Spleen (tissue), 13 donors: ENCODE measurements at places on chromosomes 11 and 22.
A peak's percentile ranks its signal among the peaks of the same experiment; 100 is the strongest.

- DNase-seq, result no peak
Measured at GRCh38 chr11:68189082-68189481, 24.0 kb downstream of the KMT5B start.

DNA sequence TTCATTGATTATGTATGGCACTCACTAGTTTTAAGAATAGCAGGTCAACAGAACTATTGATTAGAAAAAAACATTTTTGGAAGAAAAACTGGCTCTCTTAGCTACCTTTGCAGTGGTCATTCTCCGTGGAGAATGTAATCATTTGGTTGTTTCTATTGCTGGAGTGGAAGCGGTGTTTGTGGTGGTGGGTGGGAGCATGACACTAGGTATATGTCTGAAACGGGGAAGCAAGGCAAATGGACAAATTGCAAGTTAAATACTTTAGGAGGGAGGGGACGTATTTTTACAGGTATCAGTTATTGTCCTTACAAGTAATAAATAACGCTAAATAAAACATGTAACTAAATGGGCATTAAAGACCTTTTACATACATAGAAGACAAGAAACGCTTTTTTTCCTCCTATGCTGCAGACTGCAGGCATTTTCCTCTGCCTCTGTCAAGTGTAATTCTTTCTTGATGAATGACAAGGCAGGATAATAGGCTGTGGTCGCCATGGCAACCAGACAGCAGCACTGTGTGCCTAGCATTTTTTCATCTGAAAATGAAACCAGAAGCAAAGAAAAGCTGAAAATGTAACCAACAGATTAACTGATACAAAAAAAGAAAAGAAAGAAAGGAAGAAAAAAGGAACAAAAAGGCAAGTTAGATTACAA lies 46.2 kb downstream of the BLID start:
- DNase-seq, result no peak

GRCh38 chr11:2098691-2099515 lies 40.3 kb downstream of the IGF2 start:
- DNase-seq, result peak; percentile 54

DNA sequence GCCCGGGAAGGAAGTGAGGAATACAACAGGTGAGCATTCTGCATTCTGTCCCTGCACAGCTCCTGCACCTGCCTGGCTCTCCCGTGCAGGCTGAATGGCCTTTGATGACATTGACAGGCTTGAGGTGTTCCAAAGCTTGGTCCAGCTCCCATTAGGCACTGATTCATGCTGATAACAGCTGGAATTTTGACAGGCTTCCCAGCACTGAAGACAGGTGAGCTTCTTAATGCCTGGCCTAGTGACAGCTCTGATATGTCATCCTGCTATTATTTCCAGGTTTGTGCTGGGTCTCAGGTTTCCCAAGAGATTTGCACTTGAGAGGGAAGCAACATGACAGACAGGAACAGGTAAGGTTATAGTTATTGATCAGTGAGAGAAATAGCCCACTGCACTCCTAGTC lies 58.0 kb upstream of the MTNR1B start:
- no peak for DNase-seq

- no peak for DNase-seq
Measured at GRCh38 chr11:116993599-116993998, 104.6 kb downstream of the SIK3 start.

- peak; percentile 54 for DNase-seq
Measured at GRCh38 chr11:8288824-8289491, 25.3 kb upstream of the LMO1 start.

DNA sequence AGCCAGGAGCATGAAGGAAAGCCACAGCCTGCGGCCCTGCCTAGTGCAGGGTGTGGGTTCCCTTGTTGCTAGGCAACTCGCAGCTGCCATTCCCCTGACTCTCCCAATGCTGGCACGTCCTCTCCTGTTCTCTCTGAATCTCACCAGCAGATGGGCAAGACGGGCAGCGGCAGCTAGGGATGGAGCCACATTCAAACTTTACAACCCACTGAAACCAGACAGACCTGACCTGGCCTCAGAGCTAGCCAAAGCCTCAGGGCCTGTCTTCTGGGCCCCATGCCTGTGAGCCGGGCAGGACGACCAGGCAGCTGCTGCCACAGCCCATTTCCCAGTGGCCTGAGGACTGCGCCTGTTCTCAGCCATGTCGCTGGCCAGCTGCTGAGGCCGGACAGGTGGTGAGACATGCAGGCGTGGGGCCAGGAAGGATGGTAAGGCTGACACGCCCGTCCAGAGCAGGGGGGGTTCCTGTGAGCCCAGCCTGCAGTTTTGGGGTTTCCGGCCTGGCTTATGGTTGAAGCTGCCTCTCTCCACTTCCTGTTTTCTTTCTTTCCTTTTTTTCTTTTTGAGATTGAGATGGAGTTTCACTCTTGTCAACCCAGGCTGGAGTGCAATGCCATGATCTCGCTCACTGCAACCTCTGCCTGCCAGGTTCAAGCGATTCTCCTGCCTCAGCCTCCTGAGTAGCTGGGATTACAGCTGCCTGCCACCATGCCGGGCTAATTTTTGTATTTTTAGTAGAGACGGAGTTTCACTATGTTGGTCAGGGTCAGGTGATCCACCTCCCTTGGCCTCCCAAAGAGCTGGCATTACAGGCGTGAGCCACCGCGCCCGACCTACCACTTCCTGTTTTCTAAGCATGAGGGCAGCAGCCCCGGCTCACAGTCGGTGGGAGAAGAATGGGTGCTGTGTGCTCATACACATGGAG lies 4.1 kb downstream of the SUN2 start:
- DNase-seq, result peak; percentile 95
